Neural progenitor cell (in vitro differentiated cells): ENCODE measurements at places on chromosomes 2 and 18. TPM values are rescaled to one million over a fixed set of nuclear protein-coding genes. Genes with fewer than 3 reads are reported as not detected.

Gene IL1RL1
- not detected in 2 replicates for total RNA-seq

DNA sequence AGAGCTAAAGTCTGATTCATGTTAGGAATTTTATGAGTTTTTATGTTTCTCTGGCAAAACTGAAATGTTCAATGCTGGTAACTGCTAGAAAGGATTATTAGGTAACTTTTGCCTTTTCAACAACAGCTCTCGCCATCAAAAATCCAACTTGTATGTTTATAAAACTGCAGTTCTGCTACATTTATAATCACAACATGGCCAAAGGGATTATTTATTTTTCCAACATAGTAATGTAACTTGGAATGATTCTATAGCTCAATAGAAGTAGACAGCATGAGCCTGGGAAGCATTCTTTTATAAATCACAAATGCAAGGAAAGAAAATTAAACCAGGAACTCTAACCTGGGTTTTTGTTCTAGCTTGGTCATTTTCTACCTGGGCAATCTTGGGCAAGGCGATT is 470.9 kb downstream of the TGIF1 start:
- no peak overlapping the region for H3K4me3 ChIP-seq
- H3K27ac ChIP-seq: no peak overlapping the region
- DNase-seq: no peak
- H3K36me3 ChIP-seq: no peaks in the 10 kb centered on the region

DNA sequence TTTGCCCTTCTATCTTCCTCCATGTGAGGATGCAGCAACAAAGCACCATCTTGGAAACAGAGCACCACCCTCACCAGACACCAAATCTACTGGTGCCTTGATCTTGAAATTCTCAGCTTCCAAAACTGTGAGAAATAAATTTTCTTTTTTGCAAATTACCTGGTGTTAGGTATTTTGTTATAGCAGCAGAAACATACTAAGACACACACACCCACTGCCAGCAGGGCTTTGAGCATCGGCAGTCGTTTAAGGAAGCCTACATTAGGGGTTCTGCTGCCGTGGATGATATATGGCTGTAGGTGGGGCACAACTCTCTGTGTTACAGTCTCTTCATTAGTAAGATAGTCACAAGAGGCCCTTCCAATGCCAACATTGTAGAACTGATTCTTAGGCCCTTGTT is 20.7 kb upstream of the MFSD6 start:
- no peak overlapping the region for H3K4me3 ChIP-seq
- DNase-seq: no peak
- H3K27me3 ChIP-seq: no peaks in the 10 kb centered on the region
- no peaks in the 10 kb centered on the region for H3K4me1 ChIP-seq
- no peak overlapping the region for H3K27ac ChIP-seq

Gene PDCL3
- 15.4 and 24.9 TPM in 2 replicates for total RNA-seq

- H3K4me1 ChIP-seq: no peaks in the 10 kb centered on the region
- no peak for DNase-seq
- H3K27me3 ChIP-seq: no peaks in the 10 kb centered on the region
- peaks cover 6% of the 10 kb centered on the region for H3K36me3 ChIP-seq
- no peak overlapping the region for H3K4me3 ChIP-seq
- H3K27ac ChIP-seq: no peak overlapping the region
These were observed 37.0 kb downstream of the PIK3C3 start for GRCh38 chr18:41992066-41992465.

Gene COL3A1
- total RNA-seq: 0.22 TPM in 1 of 2 replicates, not detected in the other

Gene PPIL3
- total RNA-seq: 87.9 and 152 TPM in 2 replicates

DNA sequence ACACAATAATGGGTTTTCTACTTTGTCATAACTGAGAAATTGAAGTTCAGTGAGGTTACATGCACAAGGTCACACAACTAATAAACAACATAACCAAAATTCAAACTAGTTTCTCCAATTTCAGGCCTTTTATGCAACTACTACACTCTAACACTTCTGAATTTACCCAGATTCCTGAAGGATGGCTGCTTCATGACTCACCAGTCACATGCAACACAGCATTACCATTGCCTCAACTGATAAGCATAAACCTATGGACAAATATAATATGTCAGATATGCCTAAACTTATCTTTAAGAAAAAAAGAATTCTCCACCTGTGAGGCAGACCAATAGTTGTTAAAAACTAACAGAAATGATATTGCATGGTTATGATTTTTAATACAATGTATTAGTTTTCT is 586.5 kb upstream of the SLC8A1 start:
- no peaks in the 10 kb centered on the region for H3K27me3 ChIP-seq
- no peak for DNase-seq
- no peaks in the 10 kb centered on the region for H3K36me3 ChIP-seq
- no peak overlapping the region for H3K4me3 ChIP-seq
- no peaks in the 10 kb centered on the region for H3K4me1 ChIP-seq
- H3K27ac ChIP-seq: no peak overlapping the region
